ENCODE measurements at places on chromosomes 1 and 21.

DNA sequence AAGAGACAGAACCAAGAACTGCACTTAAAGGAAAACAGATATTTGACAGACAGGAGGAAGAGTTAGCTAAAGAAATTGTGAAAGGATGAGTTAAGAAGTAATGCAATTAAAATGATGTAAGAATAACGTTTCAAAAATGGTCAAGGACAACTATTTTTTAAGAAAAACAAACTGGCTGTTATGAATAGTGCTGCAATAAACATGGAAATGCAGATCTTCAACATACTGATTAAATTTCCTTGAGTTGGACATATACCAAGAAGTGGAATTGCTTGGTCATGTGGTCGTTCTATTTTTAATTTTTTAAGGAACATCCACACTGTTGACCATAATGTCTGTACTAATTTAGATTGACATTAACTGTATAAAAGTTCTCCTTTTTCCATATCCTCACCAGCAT lies 23.1 kb upstream of the PHTF1 start:
- DNase-seq = no peak

- DNase-seq = peak; percentile 55
These were observed 21.3 kb upstream of the TARBP1 start for GRCh38 chr1:234500269-234500668.

DNA sequence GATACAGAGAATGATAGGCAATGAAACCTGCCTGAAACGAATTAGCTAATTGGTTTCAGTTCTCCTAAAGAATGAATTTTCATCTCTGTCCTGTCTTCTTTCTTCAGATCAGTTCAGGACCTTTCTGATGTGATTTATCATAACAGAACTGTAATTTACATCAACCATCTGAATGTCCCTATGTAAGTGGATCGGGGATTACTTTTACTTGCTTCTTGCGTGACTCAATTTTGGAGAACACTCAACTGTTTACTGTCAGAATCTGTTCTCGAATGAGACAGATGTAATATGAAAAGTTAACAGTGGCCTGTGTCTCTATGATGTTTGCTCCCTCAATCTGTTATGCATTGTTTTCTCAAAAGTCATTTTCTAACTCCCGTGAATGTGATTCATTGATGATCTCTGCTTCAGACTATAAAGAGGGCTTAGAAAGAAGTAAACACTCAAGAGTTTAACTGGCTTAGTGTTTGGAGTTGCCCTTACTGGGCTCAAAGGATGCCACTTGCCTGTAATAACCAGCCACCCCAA lies 111.0 kb downstream of the GABPA start:
- DNase-seq = no peak

DNA sequence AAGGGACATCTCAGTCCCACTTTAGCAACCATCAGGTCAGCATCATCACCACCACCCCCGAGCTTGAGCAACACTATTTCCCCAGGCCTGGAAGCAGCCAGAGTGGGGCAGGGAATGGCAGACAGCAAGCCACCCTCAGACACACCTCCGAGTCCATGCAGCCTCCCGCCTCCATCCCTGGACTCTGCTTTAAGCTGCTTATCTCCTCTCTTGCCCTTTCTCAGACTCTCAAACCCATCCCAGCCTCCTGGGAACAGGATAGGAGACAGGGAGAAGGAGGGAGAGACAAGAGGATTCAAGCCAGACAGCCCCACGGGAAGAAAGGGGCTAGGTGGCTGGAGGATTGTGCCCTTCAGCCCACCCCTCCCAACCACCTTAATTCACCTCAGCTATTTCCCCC lies 1.7 kb downstream of the PIAS3 start:
- no peak for DNase-seq

DNA sequence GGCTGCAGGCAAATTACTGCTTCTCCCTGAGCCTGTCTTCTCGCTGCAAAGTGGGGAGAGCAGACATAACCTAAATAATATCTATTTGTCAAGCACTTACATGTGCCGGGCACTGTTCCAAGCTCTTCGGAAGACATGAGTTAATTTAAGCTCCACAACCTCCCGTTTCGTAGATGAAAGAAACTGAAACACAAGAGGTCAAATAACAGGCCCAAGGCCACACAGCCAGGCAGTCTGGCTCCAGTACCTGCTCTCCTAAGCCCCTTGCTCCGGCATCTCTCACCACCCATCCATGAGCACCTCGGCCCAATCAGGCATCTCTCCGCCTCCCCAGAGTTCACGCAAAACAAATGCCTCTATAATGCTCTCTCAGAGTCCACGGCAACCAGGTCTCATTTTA lies 65.4 kb downstream of the TAS1R2 start:
- DNase-seq = no peak

DNA sequence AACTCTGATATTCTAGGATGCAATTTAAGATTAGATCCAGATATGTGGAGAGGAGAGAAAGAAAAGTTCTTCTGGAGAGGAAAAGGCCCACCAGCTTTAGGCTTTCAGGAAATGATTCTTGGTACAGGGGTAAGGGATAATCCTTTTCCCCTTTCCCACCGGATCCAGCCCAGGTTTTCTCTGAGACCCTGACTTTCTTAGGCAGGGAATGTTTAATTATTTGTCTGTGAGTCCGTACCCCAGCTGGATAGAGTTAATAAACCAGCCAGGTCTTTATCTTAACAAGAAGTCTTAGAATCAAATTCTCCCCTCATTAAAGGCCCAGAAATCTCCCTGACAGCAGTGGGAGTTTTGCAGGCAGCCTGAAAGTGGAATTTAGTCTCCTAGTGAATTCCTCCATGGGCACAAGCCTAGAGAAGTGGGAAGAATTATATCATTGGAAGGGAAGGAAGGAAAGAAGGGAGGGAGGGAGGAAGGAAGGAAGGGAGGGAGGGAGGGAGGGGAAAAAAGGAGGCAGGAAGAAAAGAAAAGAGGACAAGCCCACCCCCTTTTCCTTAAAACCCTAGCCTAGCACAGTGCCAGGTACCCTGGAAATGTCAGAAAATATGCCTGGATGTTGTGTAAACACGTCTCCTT lies 189.0 kb downstream of the PLPP3 start:
- no peak for DNase-seq

GRCh38 chr1:208093754-208094719 lies 150.1 kb downstream of the PLXNA2 start:
- DNase-seq = peak; percentile 86

GRCh38 chr1:7489586-7489985 lies 281.5 kb upstream of the VAMP3 start:
- DNase-seq = no peak
